ENCODE measurements at places on chromosomes 6 and 20.

DNA sequence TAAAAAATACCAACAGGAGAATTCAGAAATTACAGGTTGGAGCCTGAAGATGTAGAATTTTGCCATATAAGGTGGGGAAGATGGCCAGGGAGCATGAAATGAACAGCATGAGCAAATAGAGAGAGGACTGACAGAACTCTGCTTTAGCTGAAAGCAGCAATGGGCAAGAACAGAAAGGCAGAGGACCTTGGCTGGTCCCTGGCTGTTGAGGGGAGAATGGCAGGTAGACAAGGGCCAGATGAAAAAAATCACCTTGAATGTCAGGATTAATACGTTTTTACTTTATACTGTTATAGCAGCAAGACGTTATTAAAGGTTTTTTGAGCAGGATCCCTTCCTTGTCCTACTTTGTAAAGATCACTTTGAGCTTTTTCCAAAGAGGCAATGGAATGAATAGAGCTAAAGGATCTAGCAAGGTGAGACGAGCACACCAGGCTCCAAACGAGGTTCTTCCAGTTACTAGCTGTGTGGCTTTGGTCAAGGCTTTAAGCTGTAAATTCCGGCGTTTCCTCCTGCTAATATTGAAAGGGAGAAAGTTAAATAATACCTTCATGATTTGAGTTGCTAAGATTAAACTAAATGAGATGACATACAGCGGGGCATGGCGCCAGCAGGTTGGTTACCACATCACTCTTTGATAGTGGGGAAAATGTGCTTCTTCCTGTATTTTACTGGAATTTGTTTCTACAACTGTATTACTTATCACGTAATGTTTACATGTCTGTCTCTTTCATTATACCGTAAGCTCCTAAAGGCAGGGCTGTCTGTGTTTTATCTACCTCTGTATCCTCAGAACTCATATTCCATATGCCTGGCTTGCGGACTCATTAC, 776 bp downstream of the PPIL1 start:
- no peak for DNase-seq

DNA sequence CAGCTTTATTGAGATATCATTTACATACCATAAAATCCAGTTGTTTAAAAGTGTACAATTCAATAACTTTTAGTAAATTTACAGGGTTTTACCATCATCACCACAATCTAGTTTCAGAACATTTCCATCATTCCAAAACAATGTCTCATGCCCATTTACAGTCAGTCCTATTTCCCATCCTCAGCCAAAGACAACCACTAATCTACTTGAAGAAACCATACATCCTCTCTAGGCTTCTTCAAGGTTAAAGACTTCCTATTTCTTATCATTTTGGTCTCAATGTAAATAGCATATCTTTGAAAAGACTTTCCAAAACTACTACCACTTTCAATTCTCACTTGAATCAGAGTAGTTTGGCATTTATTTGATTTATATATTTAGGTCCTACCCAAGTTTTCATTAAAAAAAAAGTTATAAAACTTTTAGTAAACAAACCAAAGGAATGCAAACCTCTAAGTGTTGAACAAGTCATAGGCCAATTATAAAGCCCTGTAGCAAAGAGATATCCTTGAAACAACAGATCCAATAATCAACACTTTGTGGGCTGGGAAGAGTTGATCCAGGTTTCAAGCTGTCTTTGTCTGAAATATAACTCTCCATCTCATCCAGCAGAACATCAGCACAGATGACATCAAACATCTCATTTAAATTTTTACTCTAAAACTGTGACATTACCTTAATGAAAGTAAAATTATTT, 211.3 kb upstream of the RUNX2 start:
- no peak for DNase-seq

DNA sequence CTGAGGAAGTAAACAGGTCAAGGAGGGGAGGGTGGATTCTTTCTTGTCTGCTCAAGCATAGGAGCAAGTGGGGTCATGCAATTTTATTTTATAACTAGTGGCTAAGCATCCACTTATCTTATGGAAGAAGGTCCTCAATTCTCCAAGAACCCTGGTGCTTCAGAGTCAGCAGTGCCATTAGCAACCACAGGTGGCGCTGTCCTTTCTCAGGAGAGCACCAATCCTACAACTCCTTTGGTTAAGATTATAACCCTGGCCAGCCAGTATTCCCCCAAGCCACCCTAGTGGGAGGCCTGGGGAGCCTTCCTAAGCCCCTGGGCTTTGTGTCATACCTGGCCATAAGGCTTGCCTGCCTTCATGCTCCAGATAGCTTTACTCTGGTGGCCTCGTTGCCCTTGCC, 60.7 kb downstream of the PCSK2 start:
- no peak for DNase-seq

DNA sequence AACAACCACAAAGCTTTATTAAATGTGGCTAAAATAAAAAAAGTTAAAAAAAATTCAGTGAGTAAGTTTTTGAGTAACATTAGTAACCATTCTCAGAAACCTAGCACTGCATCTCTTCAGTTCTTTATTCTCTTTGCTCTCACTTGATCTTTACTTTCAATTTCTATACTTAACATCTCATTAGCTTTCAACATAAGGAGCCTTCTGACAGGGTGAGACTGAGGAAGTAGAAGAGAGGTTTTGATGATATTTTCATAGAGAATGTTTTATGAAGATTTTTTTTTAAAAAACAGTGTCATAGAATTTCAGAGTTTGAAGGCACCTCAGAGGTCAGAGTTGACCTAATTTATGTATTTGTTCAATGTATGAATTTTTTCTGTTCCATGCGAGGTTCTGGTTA, 60.8 kb downstream of the FAM83B start:
- DNase-seq = no peak

DNA sequence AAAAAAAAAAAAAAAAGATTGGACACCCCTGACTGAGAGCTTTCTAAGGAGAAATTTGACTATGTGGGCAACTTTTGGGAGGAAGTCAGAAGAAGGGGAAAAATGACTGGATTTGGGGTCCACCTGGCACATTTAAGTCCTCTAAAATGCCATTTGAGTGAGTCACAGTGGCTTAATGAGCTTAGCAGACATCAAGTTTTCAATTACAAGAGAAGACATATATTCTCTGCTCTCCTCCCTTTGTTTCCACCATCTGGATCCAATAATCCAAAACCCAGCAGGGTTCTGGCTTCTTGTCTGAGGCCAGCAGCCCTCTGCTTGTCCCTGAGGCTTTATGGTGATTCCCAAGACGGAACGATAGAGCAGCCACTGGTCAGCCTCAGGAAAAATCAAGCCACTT, 6.9 kb downstream of the PI3 start:
- no peak for DNase-seq

DNA sequence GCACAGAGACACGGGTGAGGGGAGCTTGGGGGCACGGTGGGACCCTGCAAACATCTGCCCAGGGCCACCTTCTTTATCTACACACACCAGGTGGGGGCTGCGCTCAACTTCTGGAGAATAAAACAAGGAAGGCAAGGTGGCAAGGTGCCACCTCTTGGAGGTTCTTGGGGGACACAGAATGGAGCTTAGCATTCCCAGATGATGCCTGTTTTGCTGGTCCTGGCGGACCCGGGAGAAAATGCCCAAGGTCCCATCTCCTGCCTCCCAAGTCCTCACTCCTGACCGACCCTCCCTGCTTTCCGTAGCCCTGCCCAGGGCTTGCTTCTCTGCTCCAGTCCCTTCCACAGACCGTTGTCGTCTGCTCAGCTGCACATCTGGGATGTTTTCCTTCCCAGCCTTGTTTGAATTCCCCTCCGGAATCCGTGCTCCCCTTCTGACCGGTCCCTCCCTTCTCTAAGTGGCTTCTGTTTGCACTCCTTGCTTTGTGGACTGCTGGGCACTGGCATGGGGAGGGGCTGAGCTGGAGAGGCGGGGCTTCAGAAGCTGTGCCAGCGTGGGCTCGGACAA, 13.1 kb downstream of the ITPR3 start:
- no peak for DNase-seq

GRCh38 chr6:167579806-167580618, 246.7 kb upstream of the AFDN start:
- no peak for DNase-seq

GRCh38 chr20:45878076-45878761, 2.8 kb upstream of the ZSWIM1 start:
- DNase-seq = no peak

DNA sequence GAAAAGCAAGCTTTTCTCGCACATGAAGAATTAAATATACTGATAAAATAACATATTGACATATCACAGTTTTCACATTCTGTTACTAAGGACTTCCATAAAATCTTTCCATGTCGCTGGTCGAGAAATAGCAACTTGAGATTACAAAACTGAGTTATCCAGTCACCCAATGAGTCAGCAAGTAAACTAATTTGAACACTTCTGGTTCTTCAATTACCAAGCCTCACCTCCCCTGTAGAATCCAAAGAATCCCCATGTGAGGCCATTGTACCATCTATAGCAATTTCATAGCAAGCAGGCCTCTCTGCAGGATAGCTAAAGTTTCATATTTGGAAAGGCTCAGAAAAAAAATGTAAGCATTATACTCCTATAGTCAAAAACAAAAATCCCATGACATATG, 87.3 kb downstream of the PKHD1 start:
- DNase-seq = no peak

DNA sequence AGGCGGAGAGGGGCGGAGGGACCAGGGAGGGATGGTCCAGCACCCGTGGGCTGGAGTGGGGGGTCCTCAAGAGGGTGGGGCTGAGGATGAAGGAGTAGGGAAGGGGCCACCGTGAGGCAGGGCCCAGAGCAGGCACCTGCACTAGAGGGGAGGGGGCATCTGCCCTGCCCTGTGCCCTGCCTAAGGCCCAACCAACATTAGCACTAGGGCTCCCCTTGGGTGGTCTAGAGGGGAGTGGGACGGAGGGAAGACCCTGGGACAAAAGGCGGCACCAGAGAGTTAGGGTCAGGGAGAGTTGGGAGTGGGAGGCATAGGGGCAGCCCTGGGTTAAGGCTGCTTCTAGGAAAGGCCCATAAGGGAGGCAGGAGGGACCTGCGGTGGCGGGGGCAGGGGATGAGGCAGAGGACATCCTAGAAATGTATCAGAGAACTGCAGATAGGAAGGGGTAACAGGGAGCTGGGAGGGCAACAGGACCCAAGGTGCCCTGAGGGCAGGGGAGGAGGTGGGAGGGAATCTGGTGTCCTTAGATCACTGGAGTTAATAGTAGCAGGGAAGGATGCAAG, 24.5 kb downstream of the HLA-F start:
- no peak for DNase-seq

- no peak for DNase-seq
Observed at GRCh38 chr20:25277941-25278521, 30.1 kb downstream of the PYGB start.

DNA sequence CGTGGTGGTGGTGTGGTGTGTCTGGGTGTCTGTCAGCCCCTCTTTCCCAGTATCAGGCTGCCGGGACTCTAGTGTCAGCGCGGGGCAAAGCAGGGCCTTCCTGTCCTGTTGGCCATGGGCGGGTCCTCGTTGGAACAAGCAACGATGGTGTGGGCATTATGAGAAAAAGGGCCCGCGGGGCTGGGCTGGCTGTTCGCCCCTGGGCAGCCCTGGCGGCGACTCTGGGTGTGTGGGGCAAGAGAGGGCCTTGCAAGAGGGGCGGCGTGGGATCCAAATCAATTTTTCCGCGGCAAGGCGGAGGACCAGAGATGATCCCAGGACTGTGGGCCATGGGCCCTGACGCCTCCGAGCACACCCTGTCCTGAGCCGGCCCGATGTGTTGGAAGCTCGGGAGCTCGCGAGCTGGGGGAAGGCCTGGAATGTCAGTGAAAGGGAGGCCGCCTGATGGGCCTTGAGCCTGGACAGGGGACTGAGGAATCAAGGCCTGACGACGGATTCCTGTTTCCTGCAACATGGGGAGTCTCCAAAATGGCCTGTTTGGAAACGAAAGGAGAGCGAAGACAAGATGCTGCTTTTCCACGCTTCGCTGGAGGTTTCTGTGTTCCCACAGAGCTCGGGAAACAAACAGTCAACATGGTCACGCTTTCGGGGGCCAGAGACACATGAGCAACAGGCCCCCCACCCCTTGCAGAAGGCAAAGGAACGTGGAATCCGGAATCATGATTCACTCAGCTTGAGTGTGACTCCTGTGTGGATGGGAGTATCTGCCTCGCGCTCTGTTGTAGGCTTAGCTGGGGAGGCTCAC, 364.7 kb upstream of the DEFB115 start:
- no peak for DNase-seq

DNA sequence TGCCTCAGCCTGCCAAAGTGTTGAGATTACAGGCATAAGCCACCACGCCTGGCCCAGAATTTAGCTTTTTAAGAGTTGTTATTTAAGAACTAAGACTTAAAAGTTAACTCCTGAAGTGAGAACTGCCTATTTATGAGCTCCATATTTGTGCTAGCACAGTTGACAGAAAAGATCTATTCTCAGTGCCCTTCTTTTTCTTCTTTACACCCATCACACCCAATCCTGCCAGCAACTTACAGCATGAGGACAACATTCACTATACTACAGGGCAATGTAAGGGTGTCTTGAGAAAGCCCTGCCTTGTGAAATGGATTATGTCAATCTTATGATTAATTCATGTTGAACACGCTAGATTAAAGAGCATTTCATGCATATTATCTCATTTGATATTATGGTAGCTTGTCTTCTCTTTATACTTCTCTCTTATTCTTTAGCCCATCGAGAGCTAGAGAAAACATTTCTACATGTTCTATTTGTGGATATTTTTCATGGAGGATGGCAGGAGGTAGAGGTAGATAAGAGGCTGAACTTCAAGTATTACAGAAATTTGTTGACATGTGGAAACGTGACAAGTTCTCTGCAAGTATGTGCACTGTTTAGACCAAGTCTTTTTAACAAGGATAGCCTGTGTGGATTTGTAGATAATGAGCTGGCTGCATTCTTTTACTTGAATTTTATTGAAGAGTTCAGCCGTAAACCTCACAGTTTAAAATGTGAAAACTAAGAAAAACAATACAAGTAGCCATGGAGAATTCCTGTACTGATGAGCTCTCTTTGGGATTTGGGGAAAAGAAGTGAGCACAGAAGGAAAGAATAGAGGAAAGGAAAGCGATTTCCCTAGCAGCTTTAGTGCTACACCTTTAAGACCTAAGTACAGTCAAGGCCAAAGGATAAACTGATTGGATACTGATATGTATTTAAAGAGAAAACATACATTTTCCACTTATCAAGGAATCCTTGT, 212.2 kb downstream of the ARHGAP18 start:
- DNase-seq = no peak

GRCh38 chr6:165641672-165642156, 21.3 kb downstream of the PDE10A start:
- DNase-seq = no peak

- no peak for DNase-seq
Observed at GRCh38 chr6:135267085-135267484, 86.0 kb downstream of the MYB start.

GRCh38 chr6:5747379-5747778, 259.3 kb downstream of the NRN1 start:
- DNase-seq = no peak

DNA sequence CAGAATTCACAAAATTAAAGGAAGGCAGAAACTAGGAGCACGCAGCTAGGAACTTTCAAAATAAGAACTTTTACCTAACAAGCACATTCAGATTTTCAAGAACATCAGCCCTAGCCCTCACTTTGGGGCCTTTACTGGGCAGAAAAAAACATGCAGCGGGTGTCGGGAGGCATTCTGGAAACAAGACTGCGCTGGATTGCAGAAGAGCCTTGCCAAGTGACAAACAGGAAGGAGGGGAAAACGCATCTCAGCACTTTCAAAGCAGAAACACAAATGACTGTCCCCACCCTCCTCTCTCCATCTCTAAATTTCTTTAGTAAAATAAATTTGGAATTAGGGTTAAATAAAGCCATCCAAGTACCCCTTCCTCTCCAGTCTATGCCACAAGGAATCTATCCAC, 74.6 kb upstream of the RREB1 start:
- no peak for DNase-seq

GRCh38 chr6:29661071-29661470, 4.2 kb downstream of the MOG start:
- no peak for DNase-seq

Data from activated naive CD4-positive, alpha-beta T cell (primary cell).